Bone marrow (tissue), 2 donors: ENCODE measurements at places on chromosomes 5 and 9.

DNA sequence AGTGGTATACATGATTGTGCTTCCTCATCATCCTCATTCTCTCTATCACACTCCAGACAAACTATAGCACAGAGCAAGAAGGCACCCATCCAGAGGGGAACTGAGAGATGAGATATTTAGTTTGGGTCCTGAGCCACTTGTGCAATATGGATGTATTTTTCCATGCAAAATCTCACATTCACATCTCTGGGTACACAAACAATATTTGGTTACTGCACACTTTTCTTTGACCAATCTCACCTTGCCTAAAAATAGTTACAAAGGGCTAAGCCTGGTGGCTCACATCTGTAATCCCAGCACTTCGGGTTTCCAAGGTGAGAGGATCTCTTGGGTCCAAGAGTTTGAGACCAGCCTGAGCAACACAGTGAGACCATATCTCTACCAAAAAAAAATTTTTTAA is 120.3 kb downstream of the SIL1 start:
- no peak for DNase-seq

DNA sequence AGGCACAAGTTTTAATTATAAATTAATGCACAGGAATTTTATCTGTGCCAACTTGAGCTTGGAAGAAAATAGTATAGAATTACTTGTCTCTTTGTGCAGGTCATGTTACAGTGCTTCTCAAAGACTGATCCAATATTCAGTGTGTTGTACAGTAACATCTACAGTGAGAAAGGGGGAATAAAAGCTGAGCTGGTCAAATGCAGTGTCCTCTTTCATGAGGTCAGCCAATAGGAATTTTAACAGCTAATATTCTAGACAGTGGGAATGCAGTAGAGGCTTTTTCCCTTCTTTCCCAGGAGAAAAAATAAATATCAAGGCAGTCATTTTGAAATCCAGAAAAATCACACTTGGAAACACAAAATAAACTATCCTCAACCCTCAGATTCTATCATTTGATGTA is 95.7 kb upstream of the ITGA1 start:
- no peak for DNase-seq

DNA sequence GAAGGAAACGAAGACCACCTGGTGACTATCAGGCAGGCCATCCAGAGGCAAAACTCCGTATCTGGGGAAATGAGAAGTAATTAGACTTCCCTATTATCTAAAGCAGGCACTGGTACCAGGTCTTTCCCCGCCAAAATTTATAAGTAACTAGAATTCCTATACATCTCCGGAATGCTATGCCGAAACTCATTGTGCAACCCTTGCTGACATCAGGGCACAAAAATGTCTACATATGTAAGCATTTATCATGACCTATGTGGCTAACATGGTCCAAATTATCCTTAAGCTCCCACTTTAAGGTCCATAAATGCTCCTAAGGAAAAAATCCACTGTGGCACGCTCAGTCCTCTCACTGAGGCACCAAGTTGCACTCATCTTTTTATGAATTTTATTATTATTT is 17.8 kb downstream of the ACTL7B start:
- DNase-seq, result no peak

GRCh38 chr9:5455181-5455580 is 4.8 kb downstream of the CD274 start:
- no peak for DNase-seq

DNA sequence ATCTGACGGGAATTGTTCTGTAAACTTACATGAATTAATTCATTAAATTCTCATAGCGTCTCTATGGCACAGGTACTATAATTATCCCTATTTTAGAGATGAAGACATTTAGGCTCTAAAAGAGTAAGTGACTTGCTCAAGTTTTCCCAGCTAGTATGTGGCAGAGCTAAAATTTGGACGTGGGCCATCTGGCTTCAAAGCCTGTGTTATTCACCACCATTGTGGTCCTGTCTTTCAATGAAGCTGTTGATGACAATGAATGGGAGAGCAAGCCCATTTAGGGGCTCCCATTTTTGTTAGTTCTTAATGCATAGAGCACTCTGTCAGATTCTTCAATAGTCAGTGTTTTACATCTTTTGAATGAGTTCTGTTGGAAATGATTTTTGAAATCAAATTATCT is 236.0 kb upstream of the CD180 start:
- DNase-seq, result no peak

DNA sequence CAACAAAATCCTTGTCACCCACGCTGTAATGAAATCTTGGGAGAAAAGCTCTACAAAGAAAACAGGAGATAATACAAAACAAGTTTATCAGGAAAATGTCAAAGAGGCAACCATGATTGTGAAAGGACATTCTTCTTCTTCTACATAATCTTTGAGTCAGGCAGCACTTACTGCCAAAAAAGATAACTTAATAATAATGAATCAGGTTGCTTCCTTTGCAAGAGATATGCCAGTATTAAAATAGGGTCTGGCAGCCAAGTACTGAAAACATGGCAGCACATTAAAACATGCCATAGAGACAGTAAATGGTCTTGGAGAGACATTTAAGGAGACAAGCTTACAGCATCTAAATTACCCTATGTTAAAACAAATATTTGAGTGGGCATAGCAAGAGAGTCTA is 1573.4 kb downstream of the EFNA5 start:
- DNase-seq, result no peak

- DNase-seq, result no peak
These were observed 56.3 kb upstream of the ELL2 start for GRCh38 chr5:96017951-96018350.

GRCh38 chr9:107485458-107486043 is 4.0 kb downstream of the KLF4 start:
- DNase-seq, result no peak

DNA sequence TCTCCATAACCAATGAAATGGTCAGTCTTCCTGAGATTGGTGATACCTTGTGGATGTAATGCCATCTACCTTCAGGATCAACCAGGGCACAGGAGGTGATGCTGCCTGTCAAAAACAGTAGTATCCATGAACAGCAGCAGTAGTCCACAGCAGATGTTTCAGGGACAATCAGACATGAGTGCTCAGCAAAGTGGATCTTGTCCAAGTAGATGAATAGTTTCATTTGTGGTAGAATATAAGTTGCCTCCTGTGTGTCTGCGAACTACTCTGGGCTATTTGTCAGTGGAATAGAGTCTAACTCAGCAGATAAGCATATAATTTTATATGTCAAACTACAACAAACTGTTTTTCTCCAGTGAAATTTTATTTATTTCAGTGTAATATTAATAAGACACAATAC is 1860.1 kb upstream of the ACO1 start:
- DNase-seq, result no peak

DNA sequence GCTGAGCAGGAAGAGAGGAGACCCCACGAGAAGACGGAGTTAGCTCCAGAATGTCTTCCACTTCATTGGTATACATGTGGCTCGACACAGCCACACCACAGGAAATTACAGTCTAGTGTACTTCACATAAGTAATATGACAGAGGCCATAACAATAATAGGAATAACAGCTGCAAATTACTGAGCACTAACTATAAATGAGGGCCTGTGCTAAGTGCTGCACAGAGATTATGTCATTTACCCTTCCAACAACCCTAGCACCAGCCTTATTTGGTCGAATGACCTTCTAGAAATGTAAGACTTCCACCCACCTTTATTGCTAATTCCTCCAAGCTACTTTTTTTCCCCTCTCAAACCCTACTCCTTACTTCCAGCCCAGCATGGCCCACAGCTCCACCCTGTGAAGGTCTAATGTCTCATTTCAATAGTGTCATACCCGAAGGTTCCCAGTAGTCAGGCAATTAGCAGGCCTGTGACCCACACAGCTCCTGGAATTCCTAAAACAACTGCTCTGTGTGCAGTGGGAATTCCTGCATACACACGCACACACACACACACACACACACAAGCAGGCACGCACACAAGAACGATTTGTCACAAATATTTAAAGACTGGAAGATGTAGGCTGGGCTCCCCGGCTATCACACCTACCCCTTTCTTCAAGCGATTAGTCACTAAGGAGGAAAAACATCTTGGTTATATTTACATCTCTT is 134.5 kb downstream of the FRMD3 start:
- no peak for DNase-seq

DNA sequence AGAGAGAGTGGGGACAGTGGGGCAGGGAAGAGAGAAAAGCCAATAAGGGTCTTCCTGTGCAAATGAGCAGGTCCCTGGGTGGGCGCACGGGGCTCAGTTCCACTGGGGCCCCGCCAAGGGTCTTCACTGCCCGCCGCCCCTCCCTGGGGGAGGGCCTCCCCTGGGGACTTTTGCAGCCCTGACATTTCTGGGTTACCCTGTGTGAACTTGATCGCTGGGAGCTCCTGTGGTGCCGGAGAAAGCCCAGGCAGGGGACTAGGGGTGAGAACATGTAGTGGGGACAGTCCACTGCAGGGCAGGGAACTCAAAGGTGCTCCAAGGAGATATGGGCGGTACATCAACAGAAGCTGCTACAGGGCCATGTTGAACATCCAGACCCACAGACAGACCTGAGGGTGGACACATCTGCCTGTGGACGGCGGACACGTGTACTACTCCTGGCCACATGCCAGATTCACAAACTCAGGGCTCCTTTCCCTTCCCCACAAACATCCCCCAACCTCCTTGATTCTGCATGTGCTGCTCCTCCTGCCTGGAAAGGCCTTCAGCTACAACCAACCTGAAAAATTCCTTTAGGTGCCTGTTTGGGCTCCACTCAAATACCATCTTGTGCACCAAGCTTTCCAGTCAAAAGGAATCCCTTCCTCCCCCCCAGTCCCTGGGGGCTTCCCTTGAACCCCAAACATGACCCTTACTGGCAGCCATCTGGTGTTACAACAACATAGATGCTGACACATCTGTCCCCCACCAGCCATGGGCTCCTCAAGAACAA is 43.0 kb upstream of the NEK6 start:
- DNase-seq, result no peak

DNA sequence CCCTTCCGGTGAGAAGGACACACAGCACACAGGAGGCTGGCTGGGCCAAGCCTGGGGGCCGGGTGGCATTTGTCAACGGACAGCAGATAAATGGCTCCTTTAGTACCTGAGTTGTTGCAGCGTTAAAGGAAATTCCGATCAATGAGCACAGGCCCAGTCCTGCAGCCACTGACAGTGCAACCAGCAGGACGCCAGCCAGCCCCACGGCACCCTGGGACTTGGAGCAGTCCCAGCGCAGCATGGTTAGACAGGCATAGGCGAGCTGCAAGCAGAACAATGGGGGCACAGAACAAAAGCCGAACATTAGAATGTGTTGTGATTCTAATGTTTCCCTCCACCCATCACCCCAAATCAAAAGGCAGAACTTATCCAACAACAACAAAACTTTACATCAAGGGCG is 39.3 kb downstream of the PTCH1 start:
- no peak for DNase-seq

DNA sequence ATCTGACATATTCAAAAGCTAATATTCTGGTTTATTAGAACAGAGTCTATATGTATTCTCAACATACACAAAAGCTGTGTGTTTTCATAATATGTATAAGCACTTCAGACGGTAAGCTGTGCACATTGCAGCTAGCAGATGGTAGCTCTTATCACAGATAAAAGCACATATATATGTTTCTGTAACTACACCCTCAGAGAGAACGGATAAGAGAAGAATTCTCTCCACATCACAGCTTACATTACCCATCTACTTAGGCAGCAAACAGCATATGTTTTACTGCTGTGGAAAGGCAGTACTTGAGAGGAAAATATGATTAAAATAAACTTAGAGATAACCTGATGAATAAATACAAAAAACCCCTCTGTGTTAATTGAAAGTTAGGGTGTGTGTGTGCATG is 450.9 kb upstream of the ZNF608 start:
- DNase-seq, result no peak

GRCh38 chr9:1747417-1747967 is 267.7 kb upstream of the SMARCA2 start:
- DNase-seq, result no peak

DNA sequence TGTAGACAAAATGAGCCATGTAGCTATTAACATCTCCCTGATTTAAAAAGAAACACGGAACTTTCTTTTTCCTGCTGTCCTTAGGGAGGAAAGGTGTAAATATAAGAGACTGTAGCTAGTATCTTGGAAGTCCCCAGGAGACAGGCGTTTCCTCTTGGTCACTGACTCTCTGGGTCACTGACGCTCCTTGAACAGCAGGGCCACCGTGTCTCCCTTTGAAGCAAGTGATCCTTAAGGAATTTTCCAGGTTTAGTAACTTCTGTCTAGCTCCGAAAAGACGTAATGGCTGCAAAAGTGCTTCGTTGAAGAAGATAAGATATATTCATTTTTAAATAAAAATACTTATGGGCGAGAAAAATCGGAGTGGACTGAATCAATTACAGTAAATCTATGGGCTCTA is 745 bp upstream of the CLTA start:
- no peak for DNase-seq
